Activated T-cell treated with anti-CD3 and anti-CD28 coated beads, Interleukin-2, amount 50 U/mL, for 48 hours (primary cell): ENCODE measurements at places on chromosomes 16 and 17.

DNA sequence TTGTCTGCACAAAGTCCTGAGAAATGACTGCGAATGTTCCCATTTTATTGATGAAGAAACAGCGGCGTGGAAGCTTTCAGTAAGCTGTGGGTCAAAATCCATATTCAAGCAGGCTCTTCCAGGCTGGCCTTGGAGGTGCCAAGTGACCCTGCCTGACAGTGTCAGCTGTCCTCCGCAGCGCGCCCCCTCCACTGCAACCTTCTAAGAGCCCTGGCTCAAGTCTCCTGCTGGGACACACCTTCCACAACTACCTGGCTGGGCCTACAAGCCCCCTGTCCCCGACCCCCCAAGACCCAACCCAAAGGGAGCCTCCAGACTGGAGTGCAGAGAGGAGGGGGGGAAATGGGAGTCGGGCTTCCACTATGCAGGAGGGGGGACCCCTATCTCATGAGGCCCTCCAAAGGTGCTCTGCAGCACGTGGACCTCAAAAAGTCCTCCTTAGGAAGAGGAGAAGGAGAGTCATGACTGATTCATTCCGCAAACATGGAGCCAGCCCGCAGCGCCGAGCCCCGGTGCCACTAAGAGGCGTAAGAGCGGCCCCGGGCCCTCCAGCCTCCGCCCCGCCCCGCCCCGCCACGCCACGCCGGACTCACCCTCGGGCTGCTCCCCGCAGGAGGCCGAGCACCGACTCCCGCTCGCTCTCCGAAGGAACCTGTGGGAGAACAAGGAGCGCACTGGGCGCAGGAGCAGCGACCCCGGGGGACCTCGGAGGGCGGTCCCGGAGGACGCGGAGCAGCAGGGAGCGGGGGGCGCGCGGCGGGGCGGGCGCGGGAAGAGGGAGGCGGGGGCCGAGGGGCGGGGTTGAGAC is 574 bp downstream of the MPP3 start:
- peak; percentile 52 for DNase-seq

DNA sequence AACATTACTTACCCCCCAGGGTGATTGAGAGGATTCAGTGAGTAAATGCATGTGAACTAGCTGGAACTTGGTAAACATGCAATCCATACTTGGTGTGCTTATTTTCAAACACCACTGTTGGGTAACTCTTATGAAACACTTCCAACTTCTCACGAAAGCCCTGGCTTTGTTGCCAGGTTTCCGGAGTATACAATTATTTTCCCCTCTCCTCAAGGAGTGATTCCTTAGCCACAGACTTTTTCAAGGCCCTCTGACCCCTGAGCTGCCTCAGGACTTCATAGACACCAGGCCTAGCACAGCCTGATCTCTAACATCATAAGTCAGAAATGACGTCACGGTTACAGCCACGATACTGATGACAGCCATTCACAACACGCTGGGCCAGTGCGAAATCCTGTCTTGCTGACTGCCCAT is 27.6 kb downstream of the HSD17B2 start:
- DNase-seq, result no peak

- no peak for DNase-seq
Observed at GRCh38 chr17:19345067-19345460, 17.5 kb downstream of the B9D1 start.

GRCh38 chr17:16818340-16818739 is 128.3 kb downstream of the CCDC144A start:
- DNase-seq, result no peak

GRCh38 chr16:84501077-84501735 is 3.3 kb downstream of the MEAK7 start:
- no peak for DNase-seq

DNA sequence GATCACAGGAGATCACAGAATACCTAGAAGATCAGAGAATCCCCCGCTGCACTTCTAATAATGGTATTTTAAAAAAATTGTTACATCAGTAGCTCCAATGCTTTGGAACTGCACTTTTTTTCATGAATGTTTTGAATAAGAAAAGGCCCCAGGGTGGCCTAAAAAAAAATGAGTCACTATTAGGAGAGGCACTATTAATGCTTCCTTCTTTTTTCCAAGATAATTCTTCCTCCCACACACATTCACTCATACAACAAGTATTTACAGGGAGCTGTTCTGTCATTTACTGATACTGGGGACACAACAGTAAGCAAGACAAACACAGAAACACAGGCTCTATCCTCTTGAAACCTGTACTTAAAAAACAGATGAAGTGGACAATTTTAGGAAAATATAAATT is 675 bp upstream of the PDZD9 start:
- no peak for DNase-seq

- peak; percentile 66 for DNase-seq
Observed at GRCh38 chr16:4506450-4506849, 30.3 kb downstream of the HMOX2 start.

DNA sequence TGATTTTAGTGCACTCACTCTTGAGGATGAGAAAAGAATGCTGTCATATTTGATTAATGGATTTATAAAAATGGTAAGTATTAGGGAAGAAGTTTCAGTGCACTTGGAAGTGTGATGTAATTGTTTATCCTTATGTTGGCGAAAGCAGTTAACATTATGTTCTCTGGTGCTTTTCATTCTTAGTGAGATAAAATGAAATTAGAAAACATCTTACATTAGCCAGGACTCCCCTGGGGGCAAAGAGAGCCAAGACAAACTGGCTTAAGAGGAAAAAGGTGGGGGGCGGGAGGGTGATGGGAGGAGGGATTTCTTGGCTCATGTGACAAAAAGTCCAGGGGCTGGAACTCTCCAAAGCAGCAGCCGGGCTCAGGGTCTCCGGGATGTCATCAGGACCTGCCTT is 73.2 kb downstream of the KNOP1 start:
- no peak for DNase-seq

DNA sequence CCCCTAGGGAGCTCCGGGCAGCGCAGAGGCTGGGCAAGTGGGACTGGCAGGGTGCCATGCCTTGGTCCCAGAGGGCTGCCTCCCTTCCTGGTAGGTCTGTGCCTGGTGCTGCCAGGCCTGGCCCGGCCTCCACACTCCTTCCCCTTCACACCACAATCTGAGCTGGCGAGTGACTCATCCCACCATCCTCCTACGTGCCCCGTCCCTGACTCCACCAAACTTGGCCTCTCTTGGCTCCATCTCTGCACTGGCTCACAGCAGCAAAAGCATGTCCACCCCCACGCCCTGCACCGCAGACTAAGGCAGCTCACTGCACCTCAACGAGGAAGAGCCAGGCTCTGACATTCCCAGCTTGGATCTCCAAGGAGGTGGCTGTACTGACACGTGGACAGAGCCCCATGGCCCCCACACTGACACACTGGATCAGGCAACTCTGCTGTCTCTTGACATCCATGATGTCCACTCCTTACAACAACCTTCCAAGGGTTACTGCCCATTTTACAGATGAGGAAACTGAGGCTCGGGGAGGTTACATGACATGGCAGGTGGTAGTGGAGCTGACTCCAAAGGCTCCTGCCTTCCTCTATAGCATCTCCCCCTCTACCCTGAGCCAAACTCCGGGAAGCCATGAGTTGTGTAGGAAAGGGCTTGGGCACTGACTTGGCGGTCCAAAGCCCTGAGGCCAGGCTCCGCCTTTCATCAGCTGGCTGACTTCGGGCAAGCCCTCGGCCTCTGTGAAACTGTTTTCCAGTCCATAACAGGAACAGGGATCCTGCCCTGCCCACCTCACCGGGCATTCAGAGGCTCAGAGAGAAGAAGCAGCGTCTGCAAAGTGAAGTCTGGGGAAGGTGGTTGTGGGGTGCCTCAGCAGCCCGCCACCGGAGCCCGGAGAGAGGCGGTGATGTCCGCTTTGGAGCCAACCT is 20.1 kb upstream of the KRT19 start:
- peak; percentile 85 for DNase-seq

DNA sequence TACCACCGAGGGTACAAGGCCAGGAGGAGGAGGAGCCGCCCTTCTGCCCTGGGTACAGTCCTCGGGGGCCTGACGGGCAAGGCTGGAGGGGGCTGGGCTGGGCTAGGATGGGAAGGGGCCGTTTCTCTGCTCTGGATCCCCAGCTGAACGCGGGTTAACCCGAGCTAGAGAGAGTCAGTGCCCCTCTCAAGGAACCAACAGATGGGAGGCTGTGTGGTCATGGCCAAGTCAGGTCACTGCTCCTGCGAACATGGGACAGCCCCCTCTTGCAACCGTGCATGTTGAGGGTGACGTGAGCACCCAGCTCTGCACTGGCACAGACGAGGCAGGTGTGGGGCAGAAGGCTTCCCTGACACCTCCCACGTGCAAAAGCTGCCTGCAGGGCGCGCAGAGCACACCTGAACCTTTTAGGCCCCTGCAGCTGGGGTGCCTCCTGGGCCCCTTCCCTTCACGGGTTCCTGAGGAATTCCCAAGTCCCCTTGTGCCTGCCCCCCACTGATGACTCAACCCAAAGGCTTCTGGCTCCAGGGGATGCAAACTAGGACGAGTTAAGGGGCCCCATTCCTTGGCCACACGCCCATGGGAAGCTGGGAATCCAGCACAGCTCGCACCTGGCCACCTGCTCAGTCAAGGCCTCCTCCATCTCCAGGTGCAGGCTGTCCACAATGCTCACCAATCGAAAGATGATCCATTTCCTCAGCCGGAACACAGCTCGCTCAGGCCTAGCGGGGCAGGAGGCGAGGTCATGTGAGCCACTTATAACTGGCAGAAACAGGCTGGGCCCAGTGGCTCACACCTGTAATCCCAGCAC is 6.3 kb downstream of the MYBBP1A start:
- DNase-seq, result no peak

DNA sequence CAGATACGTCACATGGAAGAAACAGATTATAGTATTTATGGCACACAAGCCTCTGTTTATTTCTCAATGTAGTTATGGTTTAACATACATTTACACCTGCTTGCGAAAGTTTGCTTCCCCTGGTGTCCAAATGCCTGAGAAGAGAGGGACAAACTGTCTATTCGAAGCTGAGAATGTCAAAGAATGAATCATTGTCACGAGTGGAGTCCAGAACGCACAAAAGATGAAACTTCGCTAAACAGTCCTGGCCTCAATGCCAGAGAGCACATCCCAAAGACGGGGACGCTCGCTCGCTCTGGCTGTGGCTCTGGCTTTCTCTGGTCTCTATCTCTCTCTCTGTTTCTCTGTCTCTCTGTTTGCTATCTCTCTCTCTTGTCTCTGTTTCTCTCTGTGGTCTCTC is 298.8 kb downstream of the FOXL1 start:
- DNase-seq, result no peak

DNA sequence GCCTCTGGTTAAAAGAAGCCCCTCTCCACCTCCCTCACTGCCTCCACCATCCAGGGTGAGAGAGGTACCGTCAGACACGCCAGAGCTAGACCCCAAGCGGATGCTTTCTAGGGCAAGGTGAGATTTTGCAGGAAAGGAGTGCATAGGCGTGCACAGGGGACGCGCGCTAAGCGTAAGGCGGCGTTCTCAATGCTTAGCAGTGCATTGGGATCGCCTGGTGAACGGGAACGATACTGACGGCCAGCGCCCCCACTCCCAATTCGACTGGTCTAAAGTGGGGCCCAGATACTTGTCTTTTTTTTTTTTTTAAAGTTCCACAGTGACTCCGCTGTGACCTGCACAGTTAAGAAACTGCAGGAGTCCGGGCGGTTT is 57.9 kb upstream of the CREBBP start:
- peak; percentile 23 for DNase-seq

DNA sequence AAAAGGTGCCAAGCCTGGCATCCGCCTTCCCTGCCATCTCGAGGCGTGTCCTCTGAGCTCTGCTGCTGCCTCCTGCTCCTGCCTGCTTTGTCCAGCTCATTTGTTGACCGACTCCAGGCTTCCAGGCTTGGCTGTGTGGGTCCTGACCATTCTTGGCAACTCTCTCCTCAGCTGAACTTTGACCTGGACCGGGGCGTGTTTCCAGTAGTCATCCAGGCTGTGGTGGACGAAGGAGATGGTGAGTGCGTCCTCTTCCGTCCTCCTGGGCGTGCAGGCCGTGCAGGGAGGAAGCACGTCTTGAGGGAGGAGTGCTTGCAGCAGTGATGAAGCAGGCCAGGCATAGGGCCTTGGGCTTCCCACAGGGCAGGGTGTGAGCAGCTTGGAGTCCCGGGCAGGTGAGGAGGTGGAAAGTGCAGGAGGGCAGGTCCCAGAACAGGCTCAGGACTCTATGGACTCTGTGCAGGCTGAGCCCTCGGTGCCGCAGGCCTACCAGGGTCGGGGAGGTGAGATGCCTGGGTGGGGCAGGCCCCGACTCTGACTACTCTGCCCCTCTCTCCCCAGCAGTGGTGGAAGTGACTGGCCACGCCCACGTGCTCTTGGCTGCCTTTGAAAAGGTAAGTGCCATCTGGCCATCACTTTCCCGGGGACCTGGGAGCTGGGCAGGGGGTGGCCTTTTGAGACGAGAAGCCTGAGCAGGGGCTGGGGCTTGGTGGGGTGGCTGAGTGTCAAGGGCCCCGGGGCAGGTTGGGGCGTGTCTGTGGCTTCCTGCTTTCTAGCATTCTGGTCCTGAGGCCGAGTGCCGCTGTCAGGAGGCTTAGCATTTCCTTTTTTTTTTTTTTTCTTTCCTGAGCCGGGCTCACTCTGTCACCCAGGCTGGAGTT is 28.6 kb upstream of the NUDT16L1 start:
- DNase-seq, result peak; percentile 75

GRCh38 chr16:67949645-67950044 is 5.7 kb upstream of the LCAT start:
- no peak for DNase-seq

GRCh38 chr16:2852003-2852730 is 5.8 kb downstream of the PRSS22 start:
- no peak for DNase-seq

DNA sequence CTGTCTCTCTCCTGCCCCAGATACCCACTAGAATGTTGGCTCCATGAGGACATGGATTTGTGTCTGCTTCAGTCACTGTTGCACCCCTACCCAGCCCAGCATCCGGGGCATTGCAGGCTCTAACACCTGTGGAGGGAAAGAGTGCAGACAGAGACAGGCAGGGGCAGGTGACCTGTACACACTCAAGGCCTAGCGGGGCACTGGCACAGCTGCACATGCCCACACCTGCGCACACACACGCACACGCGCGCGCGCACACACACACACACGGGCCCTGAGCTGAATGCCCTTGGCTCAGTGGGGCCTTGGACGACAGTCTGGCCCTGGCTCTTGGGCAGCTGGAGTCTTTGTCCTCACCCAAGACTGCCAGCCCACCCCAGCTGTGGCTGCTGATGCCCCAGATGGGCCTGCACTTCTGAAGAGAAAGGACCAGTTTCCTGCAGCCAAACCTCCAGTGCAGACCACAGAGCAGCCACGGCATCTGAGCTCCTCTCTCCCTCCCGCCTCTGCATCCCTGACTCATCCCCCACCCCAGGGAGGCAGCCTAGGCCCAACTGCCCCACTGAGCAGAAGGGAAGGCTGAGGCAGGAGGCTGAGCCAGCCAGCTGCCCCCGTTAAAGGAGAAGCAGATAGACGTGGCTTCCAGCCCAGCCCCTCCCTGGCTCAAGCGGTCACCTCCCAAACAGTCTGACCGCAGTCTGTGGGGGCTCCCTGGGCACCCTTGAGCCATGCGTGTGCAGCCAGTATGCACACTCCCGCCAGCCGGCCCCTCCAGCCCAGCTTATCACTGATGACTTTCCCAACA is 12.3 kb upstream of the RAI1 start:
- DNase-seq, result peak; percentile 38

- DNase-seq, result no peak
Observed at GRCh38 chr16:2597560-2597902, 59.7 kb downstream of the PDPK1 start.
